Activated naive CD4-positive, alpha-beta T cell treated with anti-CD3 and anti-CD28 coated beads for 36 hours (primary cell): ENCODE measurements at places on chromosomes 2 and 18.
A peak's percentile ranks its signal among the peaks of the same experiment; 100 is the strongest.

DNA sequence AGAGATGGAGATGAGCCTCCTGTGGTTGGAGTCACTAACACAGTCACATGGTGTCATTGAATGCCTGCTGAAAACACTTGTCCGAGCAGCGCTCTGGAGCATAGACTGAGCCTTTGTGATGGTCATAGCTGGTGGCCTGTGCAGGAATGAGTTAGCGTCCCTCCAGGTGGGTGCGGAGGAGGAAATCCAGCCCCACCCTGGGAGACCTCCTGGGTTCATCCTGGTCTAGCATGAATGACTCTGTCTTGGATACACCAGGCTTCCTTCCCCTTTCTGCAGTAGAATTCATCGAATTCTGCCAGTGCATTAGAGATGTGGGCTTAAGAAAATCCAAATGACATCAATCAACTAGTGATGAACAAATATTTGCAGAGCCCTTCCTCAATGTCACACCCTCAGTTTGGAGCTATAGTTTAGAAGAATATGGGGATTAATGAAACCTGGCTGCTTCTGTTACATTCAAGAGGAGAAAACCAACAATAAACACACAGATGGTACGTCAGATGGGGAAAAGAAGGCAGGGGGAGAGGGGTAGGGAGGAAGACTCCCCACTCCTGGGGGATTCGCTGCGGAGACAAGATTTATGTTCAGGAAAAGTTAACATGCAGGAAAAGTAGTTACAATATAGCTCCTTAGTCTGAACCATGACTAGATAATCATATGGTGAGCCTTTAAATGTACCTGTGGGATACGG lies 136.7 kb downstream of the DDX1 start:
- peaks cover 7% of the 10 kb centered on the region for H3K27me3 ChIP-seq
- DNase-seq: no peak
- no peaks in the 10 kb centered on the region for H3K36me3 ChIP-seq
- H3K27ac ChIP-seq: no peak overlapping the region

DNA sequence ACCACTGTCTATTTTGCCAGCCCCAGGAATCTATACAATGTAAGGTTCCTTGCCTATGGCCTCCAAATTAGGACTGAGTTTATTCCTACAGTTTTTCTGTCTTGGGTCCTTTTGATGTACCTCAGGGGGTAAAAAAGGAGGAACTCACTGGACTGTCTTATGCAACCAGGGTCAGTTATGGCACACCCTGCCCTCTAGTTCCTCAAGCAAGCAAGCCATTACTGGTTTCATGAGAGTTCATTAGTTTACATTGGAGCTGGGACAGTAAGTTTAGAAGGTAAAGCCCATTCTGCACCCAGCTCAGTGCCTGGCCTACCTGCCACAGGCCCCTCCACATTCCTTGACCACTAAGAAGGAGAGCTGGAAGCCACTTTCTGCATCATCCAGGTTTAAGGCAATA lies 68.7 kb upstream of the WIPF1 start:
- peaks cover 3% of the 10 kb centered on the region for H3K36me3 ChIP-seq
- H3K27me3 ChIP-seq: no peaks in the 10 kb centered on the region
- no peak for DNase-seq
- peaks cover 17% of the 10 kb centered on the region for H3K4me1 ChIP-seq
- H3K4me3 ChIP-seq: no peak overlapping the region
- H3K27ac ChIP-seq: no peak overlapping the region

DNA sequence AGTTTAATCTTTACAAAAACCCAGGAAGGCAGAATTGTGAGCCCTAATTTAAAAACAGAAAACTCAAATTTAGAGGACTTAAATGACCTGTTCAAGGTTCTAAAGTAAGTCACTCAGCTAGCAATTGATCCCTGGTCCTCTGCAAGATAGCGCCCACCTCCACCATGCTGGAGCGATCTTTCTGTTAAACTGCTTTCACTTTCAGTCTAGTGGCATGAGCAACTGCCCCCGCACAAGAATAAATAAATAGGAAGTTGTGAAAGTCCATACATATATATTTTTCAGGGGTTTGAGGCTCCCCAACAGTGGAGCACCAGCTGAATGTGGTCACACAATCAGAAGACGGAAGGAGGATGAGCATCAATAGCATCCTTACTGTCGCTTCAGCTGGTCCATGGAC lies 217.9 kb downstream of the NAPG start:
- H3K27ac ChIP-seq: no peak overlapping the region
- no peaks in the 10 kb centered on the region for H3K36me3 ChIP-seq
- no peak overlapping the region for H3K4me3 ChIP-seq
- no peaks in the 10 kb centered on the region for H3K27me3 ChIP-seq
- no peak for DNase-seq

GRCh38 chr2:138276339-138276738 lies 225.2 kb upstream of the SPOPL start:
- no peaks in the 10 kb centered on the region for H3K27me3 ChIP-seq
- H3K27ac ChIP-seq: no peak overlapping the region
- DNase-seq: no peak
- H3K36me3 ChIP-seq: no peaks in the 10 kb centered on the region
- no peaks in the 10 kb centered on the region for H3K4me1 ChIP-seq

DNA sequence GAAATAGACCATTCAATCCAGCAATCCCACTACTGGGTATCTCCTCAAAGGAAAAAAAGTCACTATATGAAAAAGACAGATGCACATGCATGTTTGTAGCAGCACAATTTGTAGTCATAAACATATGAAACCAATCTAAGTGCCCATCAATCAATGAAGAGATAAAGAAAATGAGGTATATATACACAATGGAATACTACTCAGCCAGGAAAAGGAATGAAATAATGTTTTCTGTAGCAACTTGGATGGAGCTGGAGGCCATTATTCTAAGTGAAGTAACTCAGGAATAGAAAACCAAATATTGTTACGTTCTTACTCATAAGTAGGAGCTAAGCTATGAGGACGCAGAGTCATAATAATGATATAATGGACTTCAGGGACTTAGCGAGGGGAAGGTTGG lies 45.2 kb upstream of the LRRC30 start:
- H3K4me1 ChIP-seq: no peaks in the 10 kb centered on the region
- no peaks in the 10 kb centered on the region for H3K36me3 ChIP-seq
- no peak overlapping the region for H3K4me3 ChIP-seq
- no peak overlapping the region for H3K27ac ChIP-seq
- DNase-seq: no peak
- H3K27me3 ChIP-seq: no peaks in the 10 kb centered on the region

DNA sequence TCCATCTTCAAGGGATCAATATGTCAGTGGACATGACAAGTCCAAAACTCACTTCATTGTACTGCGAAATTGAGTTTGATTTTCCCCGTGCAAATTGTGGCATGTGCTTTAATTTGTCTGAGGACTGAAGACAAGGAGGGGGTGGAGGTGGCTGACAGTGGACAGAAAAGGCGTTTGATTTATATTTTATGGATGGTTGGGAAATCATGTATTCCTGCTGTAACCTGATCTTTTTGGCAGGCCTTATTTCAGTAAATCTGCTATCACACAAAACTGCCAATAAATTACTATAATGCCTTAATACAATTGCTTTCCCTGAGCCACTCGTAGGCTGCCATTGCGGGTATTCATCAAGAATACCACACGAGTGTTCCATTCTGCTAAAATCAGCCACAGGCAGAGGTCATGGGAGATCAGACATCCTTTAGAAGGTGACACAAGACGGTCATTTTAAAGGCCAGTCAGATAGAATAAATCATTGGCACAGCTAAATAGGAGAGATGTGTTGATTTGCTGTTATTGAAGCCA lies 720.5 kb downstream of the MBD2 start:
- H3K27ac ChIP-seq: no peak overlapping the region
- H3K36me3 ChIP-seq: no peaks in the 10 kb centered on the region
- H3K4me3 ChIP-seq: no peak overlapping the region
- no peaks in the 10 kb centered on the region for H3K4me1 ChIP-seq
- H3K27me3 ChIP-seq: no peaks in the 10 kb centered on the region

DNA sequence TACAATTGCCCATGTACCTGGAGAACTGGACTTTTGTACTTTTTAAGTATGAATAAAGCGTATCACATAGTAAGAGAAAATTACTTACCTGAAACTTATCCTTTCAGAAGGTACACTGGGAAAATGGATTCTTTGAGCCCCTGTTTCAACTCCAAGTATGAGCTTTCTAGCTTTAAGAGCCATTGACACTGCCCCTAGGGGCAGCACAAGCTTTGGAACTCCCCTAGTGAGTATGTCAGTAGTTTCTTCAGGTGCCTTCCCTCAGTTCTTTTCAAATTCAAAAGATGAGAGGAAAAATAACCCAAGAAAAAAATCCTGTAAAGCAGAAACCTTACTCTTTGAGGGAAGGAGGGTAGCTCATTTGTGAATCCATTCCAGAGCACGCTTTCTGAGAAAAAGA lies 124.1 kb downstream of the MEMO1 start:
- DNase-seq: peak; percentile 25
- H3K36me3 ChIP-seq: peaks cover 5% of the 10 kb centered on the region
- no peak overlapping the region for H3K27ac ChIP-seq
- H3K4me1 ChIP-seq: no peaks in the 10 kb centered on the region
- H3K4me3 ChIP-seq: no peak overlapping the region

- no peak overlapping the region for H3K27ac ChIP-seq
- H3K27me3 ChIP-seq: no peaks in the 10 kb centered on the region
- no peak overlapping the region for H3K4me3 ChIP-seq
- H3K36me3 ChIP-seq: peaks cover 5% of the 10 kb centered on the region
- H3K4me1 ChIP-seq: no peaks in the 10 kb centered on the region
These were observed 71.3 kb downstream of the FASTKD2 start for GRCh38 chr2:206836722-206837121.

GRCh38 chr18:54250846-54251261 lies 18.5 kb upstream of the POLI start:
- no peaks in the 10 kb centered on the region for H3K27me3 ChIP-seq
- H3K36me3 ChIP-seq: no peaks in the 10 kb centered on the region
- DNase-seq: no peak
- H3K4me1 ChIP-seq: peaks cover 28% of the 10 kb centered on the region
- H3K4me3 ChIP-seq: no peak overlapping the region

- no peak for DNase-seq
- H3K27me3 ChIP-seq: peaks cover 4% of the 10 kb centered on the region
- no peaks in the 10 kb centered on the region for H3K36me3 ChIP-seq
- no peaks in the 10 kb centered on the region for H3K4me1 ChIP-seq
- H3K4me3 ChIP-seq: no peak overlapping the region
These were observed 20.7 kb downstream of the TANC1 start for GRCh38 chr2:158989165-158989564.

GRCh38 chr2:104420953-104421352 lies 433.0 kb upstream of the POU3F3 start:
- H3K4me1 ChIP-seq: no peaks in the 10 kb centered on the region
- DNase-seq: no peak
- H3K27ac ChIP-seq: no peak overlapping the region
- peaks cover 2% of the 10 kb centered on the region for H3K27me3 ChIP-seq
- no peak overlapping the region for H3K4me3 ChIP-seq

DNA sequence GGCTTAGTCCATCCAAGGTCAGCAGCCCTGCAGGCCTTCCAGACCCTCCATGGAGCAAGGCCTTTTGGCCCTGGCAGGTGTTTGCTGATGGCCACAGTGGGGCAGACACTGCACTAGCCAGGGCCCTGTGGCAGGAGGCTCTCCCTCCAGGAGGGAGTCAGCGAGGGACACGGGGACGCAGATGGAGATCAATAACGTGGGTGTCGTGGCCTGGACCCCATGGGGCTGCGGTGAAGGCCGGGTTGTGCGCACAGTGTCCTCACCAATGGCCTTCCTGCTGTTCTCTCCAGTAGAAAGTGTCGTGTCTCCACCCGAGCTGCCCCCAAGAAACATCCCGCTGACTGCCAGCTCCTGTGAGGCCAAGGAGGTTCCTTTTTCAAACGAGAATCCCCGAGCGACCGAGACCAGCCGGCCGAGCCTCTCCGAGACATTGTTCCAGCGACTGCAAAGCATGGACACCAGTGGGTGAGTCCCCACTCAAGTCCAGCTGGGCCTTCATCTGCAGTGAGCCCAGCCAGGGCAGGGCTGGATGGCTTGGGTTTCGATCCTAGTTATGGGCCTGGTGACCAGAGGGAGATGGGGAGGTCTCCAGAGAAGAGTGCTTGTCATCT lies 65.4 kb downstream of the INPP5D start:
- H3K4me1 ChIP-seq: peaks cover 15% of the 10 kb centered on the region
- peaks cover 37% of the 10 kb centered on the region for H3K36me3 ChIP-seq
- H3K27ac ChIP-seq: no peak overlapping the region
- no peak overlapping the region for H3K4me3 ChIP-seq
- no peak for DNase-seq

- no peak for DNase-seq
- H3K27ac ChIP-seq: no peak overlapping the region
- no peak overlapping the region for H3K4me3 ChIP-seq
These were observed 50.3 kb upstream of the RGPD4 start for GRCh38 chr2:107776362-107776761.

DNA sequence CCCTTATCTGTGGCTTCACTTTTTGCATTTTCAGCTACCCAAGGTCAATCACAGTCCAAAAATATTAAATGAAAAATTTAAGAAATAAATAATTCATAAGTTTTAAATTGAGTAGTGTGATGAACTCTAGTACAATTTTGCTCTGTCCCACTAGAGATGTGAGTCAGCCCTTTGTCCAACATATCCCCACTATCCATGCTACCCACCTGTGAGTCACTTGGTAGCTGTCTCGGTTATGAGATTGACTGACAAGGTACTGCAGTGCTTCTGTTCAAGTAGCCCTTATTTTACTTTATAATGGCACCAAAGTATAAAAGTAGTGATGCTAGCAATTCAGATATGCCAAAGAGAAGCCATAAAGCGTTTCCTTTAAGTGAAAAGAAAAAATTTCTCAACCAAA lies 28.8 kb downstream of the ADCY3 start:
- H3K27ac ChIP-seq: no peak overlapping the region
- no peaks in the 10 kb centered on the region for H3K27me3 ChIP-seq
- H3K4me1 ChIP-seq: no peaks in the 10 kb centered on the region
- H3K4me3 ChIP-seq: no peak overlapping the region

DNA sequence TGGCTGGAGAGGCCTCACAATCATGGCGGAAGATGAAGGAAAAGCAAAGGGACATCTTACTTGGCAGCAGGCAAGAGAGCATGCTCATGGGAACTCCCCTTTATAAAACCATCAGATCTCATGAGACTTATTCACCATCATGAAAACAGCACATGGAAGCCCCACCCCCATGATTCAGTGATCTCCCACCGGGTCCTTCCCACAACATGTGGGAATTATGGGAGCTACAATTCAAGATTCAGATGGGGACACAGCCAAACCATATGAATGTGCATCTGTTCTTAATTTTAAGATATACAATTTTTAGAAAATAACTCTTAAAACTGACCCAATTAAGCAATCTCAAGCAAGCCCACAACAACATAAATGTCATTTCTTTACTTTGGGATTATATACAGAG lies 12.6 kb downstream of the C18orf63 start:
- H3K27ac ChIP-seq: no peak overlapping the region
- no peaks in the 10 kb centered on the region for H3K4me1 ChIP-seq
- no peaks in the 10 kb centered on the region for H3K36me3 ChIP-seq
- H3K27me3 ChIP-seq: peaks cover 6% of the 10 kb centered on the region

GRCh38 chr2:137302957-137303356 lies 537.6 kb downstream of the THSD7B start:
- H3K27ac ChIP-seq: no peak overlapping the region
- no peak for DNase-seq
- no peak overlapping the region for H3K4me3 ChIP-seq
- H3K36me3 ChIP-seq: no peaks in the 10 kb centered on the region
- H3K27me3 ChIP-seq: no peaks in the 10 kb centered on the region
- no peaks in the 10 kb centered on the region for H3K4me1 ChIP-seq
